Pons (tissue), 1 donor: ENCODE measurements at places on chromosomes 7 and 10.

DNA sequence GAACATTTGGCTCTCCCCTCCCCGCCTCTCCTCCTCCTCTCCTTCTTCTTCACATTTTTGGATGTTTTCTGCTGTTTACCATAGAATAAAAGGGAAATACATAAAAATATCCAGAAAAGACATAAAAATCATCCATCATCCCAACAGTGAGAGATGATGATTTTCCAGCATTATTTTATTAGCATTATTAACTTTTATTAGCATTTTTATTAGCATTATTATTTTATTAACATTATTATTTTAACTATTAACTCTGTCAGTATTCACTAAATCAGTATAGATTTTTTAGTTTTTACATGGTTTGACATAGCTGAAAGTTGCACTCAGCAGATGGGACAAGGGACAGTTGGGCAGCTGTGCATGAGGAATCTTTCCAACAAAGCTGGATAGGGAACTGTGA is 16.2 kb upstream of the SLC35B4 start:
- no peak for DNase-seq

DNA sequence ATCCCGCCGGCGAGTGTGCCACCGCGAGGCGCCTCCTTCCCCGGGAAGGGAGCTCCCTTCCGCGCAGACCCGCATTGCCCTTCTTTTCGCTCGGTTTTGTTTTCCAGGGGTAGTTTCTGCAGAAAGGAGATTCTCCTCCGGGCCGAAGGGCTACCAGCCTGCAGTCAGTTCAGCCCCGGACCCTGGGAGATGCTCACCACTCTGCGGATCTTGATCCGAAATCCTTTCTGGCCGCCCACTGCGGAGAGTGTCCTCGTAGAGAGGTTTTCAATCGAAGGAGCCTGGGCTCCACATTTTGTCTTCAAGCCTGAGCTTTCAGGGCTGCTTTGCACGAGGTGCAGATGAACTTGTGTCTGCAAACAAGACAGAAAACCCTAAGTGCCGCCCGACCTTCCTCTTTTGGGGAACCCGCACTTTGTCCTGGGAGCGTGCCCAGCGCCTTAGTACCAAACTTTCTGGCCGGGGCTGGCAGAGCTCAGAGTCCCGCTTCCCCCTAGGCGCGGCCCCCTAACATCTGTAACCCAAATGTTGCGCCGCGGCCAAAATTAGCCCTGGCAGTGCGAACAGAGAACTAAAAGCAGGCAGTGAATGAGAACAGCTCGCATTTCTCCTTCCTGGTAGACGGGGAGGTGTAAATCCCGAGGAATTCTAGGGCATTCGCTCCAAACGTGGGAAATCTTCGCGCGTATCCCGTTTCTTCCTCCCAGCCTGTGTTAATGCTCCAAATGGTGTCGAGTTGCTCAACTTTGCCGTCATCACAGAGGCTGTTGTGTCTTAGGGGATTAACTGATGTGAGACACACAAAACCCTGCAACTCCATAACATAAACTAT is 6.7 kb upstream of the EN2 start:
- DNase-seq: no peak

- DNase-seq: no peak
Observed at GRCh38 chr7:41399171-41399570, 303.7 kb downstream of the INHBA start.

GRCh38 chr7:148255333-148255732 is 335.2 kb upstream of the C7orf33 start:
- DNase-seq: no peak

GRCh38 chr7:20438694-20439376 is 108.1 kb downstream of the ITGB8 start:
- peak; percentile 3 for DNase-seq

- peak; percentile 15 for DNase-seq
Observed at GRCh38 chr10:125629758-125630376, 53.1 kb downstream of the TEX36 start.

GRCh38 chr10:126126866-126127265 is 230.5 kb downstream of the FANK1 start:
- DNase-seq: no peak

DNA sequence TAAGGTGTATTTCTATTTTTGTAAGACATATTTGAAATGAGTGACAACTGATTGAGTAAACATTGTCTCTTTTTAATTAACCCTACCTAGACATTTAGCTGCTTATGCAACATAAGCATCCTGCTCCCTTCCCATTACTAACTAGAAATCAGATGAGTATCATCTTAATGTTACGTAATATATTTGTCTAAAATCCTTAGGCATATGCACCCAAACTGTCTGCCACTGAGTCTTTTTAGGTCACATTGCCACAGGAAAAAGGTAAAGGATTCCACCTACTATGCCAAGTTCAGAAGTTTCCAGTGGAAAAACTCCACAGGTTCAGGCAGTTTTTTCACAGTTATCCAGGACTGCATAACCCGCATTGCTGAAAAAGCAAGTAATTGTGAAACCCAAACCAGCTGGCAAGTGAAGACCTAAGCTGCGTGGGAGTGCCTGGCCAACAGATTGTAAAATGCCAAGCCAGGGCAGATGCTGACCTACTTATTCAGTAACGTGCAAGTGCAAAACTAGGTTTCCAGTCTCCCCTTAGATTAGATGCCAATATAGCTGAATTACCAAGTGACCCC is 983.7 kb downstream of the GATA3 start:
- DNase-seq: peak; percentile 2

DNA sequence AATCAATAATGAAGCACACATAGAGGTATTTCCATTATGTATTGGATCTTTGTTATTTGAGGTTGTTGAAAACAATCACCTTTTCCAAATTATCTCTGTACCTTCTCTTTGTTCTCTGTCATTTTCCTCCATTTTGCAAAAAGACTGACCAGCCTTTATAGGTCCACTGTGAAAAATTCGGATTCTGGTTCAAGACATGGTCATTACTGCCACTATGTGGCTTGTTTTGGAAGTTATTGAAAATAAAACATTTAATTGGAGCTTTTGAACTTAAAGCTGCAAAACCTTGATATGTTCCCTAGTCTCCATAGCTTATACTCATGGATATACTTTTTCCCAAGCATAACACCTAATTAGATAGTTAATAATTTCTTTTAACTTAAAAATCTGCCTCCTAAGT is 1094.4 kb downstream of the NRG3 start:
- DNase-seq: no peak
